ENCODE measurements at places on chromosomes 4 and X.

DNA sequence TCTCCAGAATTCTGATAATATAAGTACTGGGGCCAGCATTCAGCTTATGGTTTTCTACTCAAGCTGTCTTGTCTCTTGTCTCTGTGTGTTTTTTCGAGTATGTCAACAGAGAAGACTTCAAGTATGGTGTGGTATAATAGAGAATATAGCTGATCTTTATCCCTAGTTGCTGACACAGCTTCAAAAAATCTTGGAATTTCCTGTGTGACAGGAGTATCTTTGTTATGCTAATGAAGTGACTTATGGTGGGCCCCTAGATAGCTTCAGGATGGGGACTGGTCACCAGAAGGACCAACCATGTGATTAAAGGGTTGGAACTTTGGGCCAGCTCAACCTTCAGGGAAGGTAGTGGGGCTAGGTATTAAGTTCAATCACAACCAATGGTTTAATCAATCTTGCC lies 2.9 kb downstream of the GPRASP3 start:
- DNase-seq: no peak

DNA sequence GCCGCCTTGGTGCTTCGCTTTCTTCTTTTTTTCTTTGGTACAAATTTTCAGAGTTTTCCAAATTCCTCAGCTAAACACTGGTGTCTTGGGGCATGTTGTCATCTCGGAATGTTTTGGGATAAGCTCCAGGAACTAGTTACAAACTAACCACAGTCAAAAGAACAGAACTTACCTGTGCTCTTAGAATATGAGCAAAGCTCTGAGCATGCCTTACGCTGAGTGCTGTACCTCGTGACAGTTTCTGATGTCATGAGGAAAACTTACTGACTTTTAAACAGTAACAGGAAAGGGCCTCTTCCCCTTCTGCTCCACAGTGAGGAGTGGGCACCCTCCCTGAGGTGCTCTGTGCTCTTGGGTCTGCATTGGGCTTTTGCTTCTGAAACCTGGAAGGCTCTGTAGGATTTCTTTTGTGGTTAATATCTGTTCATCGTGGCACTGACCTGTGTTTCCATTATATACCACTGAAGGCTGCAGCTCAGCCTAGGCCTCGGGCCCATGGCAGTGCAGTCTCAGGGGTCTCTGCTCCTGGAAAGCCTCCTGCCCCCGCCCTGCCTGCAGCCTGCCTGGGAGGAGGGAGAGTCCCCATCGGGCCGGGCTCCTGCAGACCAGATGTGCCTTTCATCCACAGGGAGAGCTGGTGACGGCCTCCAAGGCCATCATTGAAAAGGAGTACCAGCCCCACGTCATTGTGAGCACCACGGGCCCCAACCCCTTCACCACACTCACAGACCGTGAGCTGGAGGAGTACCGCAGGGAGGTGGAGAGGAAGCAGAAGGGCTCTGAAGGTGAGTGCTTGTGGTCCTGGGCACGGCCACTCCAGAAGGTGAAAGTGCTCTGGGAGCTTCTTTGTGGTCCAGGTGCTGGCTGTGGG lies 48.7 kb downstream of the NOP14 start:
- DNase-seq: no peak

GRCh38 chrX:15173411-15173810 lies 96.5 kb downstream of the ASB9 start:
- DNase-seq: no peak

GRCh38 chrX:80648023-80648422 lies 161.7 kb downstream of the BRWD3 start:
- DNase-seq: no peak

DNA sequence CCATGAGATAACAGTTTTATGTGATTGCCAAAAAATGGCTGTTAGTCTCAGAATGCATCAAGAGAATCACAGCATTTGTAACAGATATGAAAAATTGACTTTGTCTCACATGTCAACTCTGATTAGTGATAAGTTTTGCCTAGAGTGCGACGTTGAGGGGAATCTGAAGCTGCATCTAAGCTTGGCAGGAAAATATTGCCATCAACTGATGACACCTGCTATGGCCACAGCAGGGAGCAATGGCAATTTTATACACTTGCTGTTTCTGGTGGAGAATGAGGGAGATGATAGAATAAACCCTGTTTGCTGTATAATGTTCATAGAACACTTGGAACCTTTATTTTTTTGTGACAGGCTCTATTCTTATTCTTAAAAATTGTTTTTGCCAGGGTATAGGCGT lies 205.4 kb upstream of the GNPDA2 start:
- DNase-seq: no peak

DNA sequence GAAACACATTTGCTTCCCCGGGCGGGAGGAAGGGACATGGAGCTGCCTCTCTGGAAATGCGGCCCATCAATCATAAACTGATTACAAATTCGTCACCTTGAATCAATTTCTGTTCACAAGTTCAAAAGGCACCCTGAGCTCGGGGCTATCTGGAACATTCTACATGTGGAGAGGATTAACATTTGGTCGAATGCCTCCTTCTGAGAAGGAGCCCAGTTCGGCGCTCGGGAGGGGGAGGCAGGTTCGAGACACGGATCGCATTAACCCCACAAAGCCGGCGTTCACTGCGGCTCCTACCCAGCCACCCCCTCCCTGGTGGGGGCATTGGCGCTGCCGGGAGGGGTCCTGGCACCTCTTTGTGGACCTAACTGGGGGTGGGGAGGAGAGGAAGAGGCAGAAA lies 108.0 kb downstream of the CPZ start:
- DNase-seq: no peak

- DNase-seq: no peak
Measured at GRCh38 chrX:79300856-79301255, 66.3 kb downstream of the ITM2A start.

DNA sequence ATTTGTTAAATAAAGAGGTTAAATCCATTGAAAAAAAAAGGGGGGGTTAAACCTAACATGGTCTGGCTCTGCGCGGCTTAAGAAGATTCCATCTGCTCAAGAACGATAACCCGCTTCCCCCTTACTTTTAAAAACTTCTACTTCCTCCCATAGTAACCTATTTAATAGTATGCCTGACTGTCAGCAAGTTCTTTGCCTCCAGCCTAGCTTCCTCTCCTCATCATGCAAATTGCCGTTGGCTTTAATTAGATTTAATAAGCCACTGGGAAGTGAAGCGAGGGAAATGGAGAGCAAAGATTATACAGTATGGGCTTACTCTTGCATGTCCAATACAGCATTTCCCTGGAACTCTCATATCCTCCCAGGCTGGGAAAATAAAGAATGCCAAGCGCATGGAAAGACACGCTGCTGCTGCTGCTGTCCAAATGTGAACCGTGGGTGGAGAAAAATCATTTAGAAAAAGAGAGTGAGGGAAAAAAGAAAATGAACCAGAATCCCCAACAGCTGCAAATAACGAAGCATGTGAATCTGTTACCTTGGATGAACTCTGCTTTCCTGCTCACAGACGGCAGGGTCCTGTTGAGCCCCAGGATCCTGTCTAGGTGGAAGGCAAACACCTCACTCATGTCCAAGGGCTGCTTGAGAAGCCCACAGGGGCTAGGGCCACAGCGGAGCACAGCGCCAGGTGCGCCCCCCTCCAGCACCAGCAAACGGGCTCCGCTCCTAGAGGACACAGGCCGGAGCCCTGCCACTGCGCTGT lies 2.7 kb downstream of the GASK1B start:
- no peak for DNase-seq
